ENCODE measurements at places on chromosomes 7 and 10.

- DNase-seq = no peak
Observed at GRCh38 chr7:15503603-15504290, 58.1 kb downstream of the AGMO start.

GRCh38 chr7:75055830-75056772 is 17.5 kb downstream of the RCC1L start:
- DNase-seq = no peak

GRCh38 chr7:16586081-16586874 is 59.3 kb downstream of the ANKMY2 start:
- no peak for DNase-seq

- no peak for DNase-seq
Observed at GRCh38 chr7:13792208-13792607, 197.3 kb downstream of the ETV1 start.

- no peak for DNase-seq
Observed at GRCh38 chr10:116470768-116471415, 43.2 kb downstream of the PNLIPRP3 start.

- no peak for DNase-seq
Observed at GRCh38 chr10:43686414-43686813, 37.7 kb upstream of the ZNF32 start.

GRCh38 chr7:21281193-21281592 is 146.7 kb upstream of the SP4 start:
- DNase-seq = no peak

GRCh38 chr7:86958380-86958779 is 101.1 kb downstream of the ELAPOR2 start:
- DNase-seq = no peak

GRCh38 chr10:59968705-59969104 is 62.3 kb upstream of the CCDC6 start:
- DNase-seq = no peak

- no peak for DNase-seq
Observed at GRCh38 chr7:134761266-134761665, 18.2 kb upstream of the CALD1 start.

DNA sequence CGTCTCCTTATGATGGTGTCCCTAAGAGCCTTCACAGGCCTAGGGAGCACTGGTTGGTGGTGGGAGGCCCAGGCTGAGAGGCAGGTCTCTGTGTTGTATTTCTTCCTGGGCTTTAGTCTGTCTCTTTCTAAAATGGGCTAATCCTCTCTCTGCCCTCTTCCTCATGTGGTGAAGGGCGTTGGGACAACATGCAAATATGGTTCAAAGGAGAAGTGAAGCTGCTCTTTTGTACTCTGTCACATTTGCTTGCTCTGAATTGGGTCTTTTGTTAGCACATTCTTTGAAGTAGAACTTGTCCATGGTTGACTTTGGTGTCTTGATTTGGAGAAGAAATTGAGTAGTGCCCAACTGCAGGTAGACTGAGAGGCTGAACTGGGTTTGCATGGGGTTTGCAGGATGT is 814 bp downstream of the HK1 start:
- DNase-seq = no peak

GRCh38 chr10:78686444-78687060 is 382.2 kb upstream of the ZMIZ1 start:
- no peak for DNase-seq

GRCh38 chr7:22639396-22639795 is 87.6 kb upstream of the IL6 start:
- DNase-seq = no peak

GRCh38 chr7:155303897-155304296 is 6.2 kb downstream of the INSIG1 start:
- DNase-seq = no peak

GRCh38 chr7:130135208-130136205 is 65.2 kb downstream of the KLHDC10 start:
- DNase-seq = no peak

DNA sequence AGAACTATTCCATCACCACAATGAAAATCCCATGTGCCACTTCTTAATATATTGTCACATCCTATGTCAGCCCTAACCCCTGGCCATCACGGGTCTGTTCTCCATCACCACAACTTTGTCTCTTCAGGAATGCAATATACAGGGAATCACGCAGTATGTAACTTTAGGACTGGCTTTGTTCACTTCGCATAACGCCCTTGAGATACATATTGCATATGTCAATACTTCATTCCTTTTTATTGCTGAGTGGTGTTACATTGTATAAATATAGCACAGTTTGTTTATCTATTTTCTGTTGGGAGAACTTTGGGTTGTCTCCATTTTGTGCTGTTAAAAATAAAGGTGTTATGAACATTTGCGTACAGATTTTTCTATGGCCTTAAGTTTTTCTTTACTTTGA is 195.4 kb upstream of the ZMIZ1 start:
- no peak for DNase-seq

DNA sequence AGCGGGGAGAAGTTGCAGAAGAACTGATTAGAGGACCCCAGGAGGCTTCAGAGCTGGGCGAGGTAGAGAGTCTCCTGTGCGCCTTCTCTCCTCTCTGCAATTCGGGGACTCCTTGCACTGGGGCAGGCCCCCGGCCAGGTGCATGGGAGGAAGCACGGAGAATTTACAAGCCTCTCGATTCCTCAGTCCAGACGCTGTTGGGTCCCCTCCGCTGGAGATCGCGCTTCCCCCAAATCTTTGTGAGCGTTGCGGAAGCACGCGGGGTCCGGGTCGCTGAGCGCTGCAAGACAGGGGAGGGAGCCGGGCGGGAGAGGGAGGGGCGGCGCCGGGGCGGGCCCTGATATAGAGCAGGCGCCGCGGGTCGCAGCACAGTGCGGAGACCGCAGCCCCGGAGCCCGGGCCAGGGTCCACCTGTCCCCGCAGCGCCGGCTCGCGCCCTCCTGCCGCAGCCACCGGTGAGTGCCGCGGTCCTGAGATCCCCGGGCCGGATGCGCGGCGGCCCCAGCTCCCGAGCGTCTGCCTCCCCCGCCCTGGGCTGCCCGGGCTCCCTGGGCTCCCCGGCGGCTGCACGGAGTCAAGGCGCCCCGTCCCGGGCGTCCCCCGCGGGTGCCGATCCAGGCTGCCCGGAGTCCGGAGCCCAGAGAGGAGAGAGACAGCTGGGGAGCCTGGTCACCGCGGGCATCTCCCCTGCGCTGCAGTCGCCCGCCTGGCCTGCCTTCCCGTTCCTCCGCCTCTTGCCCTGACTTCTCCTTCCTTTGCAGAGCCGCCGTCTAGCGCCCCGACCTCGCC is at the start of gene PLAU:
Gene PLAU (plus strand): TSS at position 369 of the 789 bp plus-strand sequence. CDS start 424 bp downstream, outside the sequence.
- DNase-seq = peak; percentile 27

GRCh38 chr10:97508342-97508741 is 9.6 kb downstream of the UBTD1 start:
- no peak for DNase-seq

DNA sequence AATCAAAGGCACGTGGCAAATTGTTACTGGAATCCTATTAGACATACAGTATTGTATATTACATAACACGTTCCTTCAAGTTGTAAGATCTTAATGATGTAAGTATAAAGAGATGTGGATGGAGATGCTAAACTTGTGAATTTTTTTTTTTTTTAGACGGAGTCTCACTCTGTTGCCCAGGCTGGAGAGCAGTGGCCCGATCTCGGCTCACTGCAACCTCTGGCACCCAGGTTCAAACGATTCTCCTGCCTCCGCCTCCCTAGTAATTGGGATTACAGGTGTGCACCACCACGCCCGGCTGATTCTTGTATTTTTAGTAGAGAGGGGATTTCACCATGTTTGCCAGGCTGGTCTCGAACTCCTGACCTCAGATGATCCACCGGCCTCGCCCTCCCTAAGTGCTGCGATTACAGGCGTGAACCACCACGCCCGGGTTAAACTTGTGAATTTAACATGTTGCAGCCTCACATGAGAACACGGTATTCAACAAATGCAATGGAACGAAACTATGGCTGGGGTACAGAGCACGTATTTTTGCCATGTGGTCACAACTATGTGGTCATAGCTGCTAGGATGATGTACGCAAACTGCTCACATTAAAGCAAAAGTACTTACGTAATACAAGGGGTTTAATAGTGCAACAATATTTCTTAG is 818 bp upstream of the SUPV3L1 start:
- DNase-seq = no peak

- DNase-seq = no peak
Observed at GRCh38 chr10:111077479-111077784, 603 bp downstream of the ADRA2A start.

GRCh38 chr7:113113912-113114311 is 4.4 kb downstream of the SMIM30 start:
- DNase-seq = no peak

GRCh38 chr7:139725077-139725476 is 52.7 kb downstream of the HIPK2 start:
- DNase-seq = no peak

GRCh38 chr10:27783660-27784059 is 38.0 kb upstream of the MKX start:
- no peak for DNase-seq

DNA sequence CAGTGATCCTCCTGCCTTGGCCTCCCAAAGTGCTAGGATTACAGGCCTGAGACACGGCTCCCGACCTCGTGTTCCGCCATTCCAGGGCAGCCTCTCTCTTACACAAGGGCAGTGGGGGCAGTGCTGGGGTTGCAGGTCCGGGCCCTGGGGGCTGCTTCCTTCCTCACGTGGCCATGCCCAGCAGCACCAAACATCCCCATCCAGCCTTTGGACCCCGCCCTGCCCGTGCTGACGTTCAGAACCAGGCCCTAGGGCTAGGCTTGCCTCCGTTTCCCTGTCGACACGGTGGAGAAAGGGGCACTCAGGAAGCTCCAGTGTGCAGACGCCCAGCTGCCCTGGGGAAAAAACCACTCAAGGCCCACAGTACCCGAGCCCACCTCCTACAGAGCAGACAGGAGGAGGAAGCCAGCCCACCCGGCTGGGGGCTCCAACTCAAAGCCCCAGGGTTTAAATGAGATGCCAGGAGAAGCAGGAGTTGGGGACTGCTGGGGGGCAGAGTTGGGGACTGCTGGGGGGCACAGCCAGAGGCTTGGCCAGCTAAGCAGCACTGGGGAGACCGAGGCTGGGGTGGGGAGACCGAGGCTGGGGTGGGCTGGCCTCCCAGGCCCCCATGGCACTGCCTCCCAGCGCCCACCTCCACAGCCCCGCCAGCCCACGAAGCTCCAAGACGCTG is 35.9 kb downstream of the ADAP1 start:
- DNase-seq = no peak
